ENCODE measurements at places on chromosomes 3 and 15.
A peak's percentile ranks its signal among the peaks of the same experiment; 100 is the strongest.

GRCh38 chr3:194025951-194026350 is 110.0 kb upstream of the HES1 start:
- no peak for DNase-seq

- DNase-seq = peak; percentile 5
Measured at GRCh38 chr15:62691008-62691407, 351.5 kb upstream of the TPM1 start.

DNA sequence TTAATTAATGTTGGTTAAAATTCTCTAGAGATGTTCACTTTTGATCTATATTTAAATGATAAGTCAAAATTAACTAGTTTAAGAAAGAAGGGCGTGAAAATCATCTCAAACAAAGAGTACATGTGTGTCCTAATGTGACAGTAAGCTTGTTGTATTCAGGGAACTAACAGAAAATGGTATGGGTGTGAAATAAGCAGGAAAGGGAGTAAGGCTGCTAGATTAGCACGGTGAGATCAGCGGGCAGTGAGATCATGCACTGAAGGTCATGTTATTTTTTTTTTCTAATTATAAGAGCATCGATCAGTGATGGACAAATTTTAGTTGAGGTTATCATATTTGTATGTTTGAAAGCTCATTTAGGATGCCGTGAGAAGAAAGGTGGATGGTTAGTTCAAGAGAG is 430.8 kb downstream of the DIPK2A start:
- no peak for DNase-seq

- DNase-seq = no peak
Measured at GRCh38 chr3:60743631-60744164, 507.6 kb downstream of the FHIT start.

DNA sequence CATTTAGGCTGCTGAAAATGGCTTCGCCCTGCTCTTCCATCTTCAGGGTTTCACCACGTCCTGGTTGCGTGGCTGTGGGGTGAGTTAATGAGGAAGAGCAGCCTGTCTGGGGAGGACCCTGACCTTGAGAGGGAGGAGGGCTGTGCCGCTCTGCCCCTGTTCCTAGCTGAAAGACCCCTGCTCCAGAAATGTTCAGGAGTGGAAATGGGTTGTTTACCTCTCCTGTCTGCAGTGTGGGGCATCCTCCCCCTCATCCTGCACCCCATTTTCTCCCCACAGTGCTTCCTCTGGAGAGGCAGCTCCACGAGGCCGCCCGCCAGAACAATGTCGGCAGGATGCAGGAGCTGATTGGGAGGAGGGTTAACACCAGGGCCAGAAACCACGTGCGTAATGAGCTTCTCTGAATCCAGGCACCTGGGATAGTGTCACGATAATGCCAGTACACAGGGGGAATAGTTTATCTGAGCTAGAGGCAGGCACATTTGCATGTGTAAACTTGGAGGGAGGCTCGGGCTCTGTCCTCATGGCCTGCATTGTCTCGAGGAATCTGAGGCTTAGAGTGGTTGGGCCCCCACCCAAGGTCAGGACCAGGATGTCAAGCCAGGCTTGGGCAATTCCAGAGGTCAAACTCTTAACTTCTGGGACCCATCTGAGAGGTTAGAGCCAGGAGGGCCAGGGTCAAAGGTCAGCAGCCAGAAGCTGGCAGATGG is 4.0 kb downstream of the ANKDD1A start:
- no peak for DNase-seq

- DNase-seq = no peak
Measured at GRCh38 chr3:102141096-102141927, 292.0 kb downstream of the NFKBIZ start.

DNA sequence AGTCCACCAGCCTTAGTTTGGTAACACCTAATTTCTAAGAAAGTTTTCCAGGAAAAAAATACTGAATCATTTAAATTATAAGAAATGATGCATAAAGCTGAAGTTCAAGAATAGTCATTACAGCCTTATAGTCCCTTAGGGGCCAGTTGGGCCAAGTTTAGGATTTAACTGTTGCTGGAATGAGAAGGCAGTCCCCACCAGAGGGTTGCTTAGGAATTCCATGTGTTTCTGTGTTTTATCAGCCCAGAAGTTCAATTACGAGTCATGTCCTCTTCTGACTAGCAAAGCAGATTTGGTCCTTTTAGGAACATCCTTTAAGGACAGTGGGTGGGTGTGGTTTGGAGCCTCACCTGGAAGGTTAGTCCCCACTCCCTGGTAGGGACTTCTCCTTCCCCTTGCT is 57.0 kb upstream of the NR2E3 start:
- no peak for DNase-seq

- no peak for DNase-seq
Measured at GRCh38 chr3:178260887-178261565, 275.2 kb upstream of the KCNMB2 start.

DNA sequence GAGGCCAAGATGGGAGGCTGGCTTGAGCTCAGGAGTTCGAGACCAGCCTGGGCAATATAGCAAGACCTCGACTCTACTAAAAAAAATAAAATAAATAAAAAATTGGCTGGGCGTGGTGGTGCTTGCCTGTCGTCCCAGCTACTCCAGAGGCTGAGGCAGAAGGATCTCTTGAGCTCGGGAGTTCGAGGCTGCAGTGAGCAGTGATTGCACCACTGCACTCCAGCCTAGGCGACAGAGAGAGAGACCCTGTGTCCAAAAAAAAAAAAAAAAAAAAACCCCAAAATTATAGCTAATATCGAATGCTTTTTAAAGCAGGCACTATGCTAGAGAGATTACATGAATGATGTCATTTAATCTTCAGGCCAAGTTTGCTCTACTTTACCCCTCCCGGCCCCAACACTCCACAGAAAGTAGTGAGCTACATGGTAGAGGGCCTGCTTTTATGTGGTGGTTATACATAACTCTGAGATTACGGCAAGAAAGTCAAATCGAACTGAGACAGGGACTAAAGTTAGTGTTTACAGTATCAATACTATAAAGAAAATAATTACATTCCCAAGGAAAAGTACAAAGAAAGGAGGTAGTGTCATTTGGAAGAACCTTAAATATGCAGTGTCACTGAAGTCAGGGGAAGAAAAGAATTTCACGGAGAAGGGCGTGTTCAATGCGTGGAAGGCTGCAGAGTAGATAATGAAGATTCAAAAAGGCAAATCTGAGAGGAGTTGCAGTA is 1.1 kb downstream of the ADPGK start:
- DNase-seq = no peak

DNA sequence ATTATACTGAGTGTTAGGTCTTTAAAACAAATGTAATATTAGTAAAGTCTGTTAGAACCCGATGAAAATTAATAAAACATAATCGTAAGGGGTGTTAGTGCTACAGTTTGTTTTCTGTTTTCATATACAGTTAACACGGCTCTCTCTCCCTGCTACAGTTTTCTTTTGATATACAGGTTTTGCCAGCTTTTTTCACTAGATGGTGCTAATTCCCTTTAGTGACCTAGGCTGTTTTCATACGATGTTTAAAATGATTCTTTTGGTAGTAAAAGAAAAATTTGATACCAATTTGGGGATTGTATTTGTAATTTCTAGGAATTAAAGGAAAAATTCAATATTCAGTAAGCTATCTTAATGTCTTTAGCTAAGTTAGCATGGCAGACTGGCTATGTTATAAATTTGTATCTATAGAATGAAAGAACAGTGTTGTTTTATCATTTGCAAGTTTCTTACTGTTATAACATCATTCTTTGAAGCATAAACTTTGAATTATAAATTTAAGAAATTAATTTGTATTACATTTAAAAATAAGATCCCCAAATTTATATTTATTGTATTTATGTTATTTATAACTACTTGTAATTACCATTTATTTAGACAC is 11.5 kb downstream of the APH1B start:
- peak; percentile 23 for DNase-seq

DNA sequence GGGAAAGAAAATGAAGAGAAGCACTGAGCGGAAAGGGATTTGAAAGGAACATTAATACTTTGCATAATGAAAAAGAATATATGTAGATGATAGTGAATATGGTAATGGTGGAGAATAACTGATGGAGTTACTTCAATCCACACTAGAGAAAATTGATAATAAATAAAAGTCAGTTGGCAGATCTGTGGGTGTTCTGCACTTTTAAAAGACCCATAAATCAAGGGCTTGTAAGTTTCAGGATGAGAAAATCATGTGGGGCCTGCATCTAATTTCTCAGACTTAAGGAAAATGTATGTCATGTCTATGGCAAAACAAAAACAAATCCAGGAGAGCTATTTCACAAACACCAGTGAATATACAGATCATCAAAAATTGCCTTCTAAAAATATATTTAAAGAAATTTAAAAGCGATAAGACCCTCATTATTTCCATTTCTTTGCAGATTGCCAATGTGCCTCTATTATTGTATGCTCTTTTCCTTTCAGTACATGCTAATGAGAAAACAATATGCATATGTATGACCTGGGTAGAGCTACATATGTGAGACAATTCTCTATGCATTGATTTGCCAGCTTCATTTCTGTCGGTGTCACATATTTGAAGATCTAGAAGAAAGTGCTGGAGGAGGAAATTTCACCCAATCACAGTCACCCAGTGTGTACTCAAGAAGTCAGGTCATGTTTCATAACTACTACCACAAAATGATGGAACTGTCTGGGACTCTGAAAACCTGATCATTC is 269.9 kb upstream of the PDZRN3 start:
- no peak for DNase-seq

- DNase-seq = no peak
Measured at GRCh38 chr3:34070831-34071585, 272.6 kb downstream of the PDCD6IP start.

- no peak for DNase-seq
Measured at GRCh38 chr15:96324940-96325540, 5.5 kb upstream of the NR2F2 start.

DNA sequence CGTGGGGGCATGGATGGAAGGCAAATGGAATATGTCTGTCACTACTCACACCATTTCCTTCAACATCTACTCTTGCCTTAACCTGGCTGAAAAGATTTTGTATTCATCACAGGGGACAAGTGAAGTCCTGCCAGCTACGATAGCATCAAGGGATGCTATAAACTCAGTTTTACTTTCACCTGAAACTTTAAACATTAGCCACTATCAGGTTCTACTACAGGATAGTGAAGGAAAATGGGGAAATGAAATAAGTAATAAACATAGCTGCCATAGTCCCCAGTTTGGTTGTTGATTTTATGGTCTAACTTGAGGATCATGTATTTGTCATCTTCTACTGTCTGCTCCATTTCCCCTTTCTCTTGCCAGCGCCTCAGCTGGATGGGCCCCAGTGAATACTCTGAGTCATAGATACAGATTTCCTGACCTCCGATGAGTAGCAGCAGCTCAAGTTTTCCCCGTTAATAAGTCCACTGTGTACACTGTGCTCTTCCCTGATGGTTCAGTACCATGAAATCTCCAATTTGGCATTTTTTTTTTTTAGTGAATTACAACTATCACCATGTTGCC is 338.2 kb upstream of the SLCO3A1 start:
- DNase-seq = peak; percentile 45

- DNase-seq = no peak
Measured at GRCh38 chr3:52249683-52250082, 4.1 kb downstream of the PPM1M start.

DNA sequence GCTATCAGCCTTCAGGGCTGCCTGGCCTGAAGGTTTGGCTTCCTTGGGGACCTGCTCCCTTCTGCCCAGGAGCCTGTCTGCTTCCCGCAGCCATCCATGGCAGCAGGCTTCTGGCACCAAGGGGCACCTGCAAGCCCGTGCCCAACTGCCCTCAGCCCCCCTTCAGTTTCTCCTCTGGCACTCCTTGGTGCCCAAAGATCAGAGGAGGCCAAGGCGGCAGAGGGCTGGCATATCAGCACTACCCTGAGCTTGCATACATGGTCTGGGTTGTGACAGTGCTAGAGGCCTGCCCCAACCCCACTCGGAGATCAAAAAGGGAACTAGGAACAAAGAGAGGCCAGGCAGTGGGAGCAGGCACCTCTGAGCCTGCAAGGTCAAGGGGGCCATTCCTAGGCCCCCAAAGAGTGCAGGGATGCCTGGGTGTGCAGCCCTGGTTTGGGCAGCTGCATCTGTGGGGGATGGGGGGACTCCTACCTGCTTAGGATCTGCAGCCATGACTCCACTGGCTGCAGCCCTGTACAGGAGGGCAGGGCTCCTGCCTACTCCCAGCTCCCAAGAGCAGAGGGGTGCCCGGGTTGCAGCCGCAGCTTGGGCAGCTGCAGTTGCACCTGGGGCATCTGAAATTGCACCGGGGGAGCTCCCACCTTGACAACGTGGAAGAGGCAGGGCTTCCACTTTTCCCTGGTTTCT is 76.2 kb upstream of the TP63 start:
- DNase-seq = no peak

DNA sequence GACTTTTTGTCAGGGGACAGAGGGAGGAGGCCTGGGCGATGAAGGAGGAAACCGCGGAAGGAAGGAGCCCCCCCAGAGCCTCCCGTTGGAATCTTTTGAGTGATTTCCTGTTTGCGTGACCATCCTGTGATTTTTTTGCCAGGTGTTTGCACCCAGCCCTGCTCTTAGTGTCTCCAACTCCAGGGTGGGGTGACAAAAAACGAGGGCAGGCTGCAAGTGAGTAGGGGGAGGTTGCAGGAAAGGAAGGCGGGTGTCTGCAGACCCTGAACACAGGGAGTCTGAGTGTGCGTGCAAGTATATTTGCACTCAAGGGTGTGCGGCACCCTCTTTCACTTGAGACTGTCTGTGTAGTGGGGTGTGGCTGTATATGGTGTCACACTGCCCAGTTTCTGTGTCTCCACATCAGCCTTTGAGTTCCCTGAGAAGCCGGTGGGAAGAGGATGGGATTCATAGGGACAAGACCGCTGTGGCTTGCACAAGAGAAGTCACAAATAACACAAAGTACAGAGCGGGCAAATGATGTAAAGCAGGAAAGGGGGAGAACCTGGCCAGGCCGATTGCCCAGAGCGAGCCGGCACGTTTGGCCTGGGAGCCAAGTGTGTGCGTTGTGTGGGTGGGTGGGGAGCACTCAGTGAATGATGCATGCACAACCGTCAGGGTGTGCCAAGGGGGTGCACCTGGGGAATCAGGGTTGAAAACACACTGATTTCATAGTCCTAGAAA is 6.6 kb downstream of the ISLR2 start:
- DNase-seq = no peak

- DNase-seq = no peak
Measured at GRCh38 chr15:94069844-94070243, 161.5 kb upstream of the MCTP2 start.

DNA sequence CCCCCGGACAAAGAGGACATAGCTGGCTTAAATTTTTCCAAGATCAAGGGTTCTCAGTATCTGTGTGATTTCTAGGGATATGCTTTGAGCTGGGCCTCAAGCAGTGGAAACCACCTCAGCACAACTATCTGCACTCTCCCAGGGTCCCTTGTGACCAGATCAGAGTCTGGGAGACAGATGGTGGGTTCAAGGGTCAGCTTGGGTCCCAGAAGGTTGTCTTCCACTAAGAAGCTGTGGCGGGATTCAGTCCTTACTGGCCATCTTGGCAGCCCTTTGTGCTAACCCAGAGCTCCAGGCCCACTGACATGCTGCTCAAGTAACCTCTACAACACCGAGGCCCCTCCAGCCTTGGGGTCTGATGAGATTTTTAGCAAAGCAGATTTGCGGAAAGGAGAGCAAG is 2.7 kb downstream of the INSYN1 start:
- no peak for DNase-seq

Measured in CD14-positive monocyte (primary cell).